ENCODE measurements at places on chromosomes 7 and 10.

DNA sequence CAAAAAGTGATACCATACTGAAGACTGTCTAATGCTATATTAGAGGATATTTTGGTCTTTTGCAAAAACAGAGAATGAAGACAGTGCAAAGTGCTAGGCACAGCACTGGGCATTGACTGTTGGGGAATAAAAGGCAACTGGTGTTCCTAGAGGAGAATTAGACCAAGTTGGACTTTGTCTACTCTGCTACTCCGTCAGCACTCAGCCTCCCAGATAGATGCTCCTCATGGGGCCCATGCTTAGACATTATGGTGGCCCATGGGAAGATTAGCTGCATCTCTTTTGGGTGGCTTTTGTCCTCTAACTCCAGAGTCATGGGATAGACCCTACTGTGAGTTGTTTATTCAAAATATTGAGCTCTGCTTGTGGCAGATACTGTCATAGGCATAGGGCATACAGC is 113.5 kb downstream of the RBM20 start:
- DNase-seq = no peak

DNA sequence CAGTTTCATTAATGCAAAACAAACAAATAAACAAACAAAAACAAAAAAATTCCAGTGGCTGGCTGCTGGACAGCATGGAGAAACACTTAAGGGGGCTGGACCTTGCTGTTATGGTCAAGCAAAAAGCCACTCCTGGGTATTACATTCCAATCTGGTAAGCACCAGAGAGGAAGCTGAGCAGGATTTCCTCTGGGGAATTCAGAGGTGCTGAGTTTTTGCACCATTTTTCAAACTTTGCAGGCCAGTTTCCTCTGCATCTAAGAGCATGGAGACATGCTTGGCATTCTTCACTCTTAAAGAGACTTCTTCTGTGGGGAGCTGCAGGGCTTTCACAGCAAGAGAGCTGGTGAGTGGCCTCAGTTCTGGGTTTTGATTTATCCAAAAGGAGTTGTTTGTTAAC is 84.5 kb downstream of the FZD1 start:
- DNase-seq = peak; percentile 78

GRCh38 chr10:97538411-97538810 is 34.2 kb upstream of the ANKRD2 start:
- DNase-seq = no peak

- DNase-seq = no peak
These were observed 92.2 kb upstream of the ZPBP start for GRCh38 chr7:50185208-50185607.

GRCh38 chr10:36280321-36280741 is 638.2 kb upstream of the FZD8 start:
- DNase-seq = no peak

DNA sequence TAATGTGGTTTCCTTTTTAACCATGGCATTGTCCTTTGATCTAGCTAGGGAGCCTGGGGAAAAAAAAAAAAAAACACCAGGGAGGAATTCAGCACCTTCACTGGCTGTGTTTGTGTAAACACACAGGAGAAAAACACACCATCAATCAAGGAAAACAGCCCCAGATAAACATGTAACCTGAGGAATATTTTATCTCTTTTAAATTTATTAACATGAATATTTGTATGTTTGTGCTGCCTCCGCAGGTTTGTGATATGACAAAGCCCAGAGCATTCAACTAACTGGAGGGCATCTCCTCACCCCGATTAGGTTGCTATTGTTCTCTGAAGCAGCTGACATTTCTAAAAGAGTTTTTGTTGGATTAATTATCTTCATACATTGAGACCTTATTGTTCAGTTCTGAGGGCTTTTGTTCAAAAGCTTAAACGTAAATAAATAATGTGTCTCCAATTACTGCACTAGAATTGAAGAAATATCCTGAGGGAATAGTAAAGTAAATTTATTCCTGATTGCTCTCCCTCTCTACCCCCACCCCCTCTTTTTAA is 89.4 kb upstream of the SEMA3E start:
- DNase-seq = no peak

DNA sequence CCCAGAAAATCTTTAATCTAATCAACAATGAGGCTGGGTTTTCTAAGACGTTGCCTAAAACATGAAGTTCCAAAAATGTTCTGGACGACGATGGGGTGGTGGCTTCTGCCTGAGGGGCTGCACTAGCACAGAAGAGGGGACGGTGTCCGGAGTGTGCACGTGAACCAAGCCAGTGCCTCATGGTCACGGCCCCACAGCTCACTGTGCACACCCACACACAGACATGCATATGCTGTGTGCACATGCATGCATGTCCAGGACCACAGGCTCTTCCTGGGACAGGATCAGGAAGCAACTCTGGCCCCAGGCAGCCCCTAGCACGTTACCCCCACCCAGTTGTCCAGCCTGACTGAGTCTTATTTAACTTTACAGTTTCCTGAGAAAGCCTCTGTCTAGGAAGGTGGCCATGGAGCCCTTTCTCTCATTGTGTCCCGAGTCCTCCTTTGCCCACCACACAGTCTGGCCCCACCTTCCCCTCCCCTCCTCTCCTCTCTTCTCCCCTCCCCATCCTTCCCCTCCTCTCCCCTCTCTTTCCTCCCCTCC is 100.8 kb downstream of the DNAJB6 start:
- DNase-seq = no peak

GRCh38 chr7:139725077-139725476 is 52.7 kb downstream of the HIPK2 start:
- peak; percentile 33 for DNase-seq

GRCh38 chr7:6399351-6399750 is 48.4 kb downstream of the DAGLB start:
- no peak for DNase-seq

DNA sequence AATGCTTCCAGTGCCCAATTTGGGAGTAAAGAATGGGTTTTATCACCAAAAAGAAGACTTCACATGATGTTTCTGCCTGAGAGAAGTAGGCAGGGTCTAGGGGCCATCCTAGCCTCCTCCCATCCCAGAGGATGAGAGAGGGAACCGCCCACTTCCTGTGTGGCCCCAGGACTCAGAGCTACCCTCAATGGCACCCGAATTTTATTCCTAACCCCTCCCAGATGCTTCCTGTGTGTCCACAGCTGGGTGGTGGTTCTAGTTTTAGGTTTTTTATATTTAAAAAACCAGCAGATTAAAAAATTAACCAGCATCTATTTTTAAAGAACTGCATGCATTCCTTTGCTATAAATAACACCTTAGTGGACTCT is 583.5 kb downstream of the PTPRN2 start:
- DNase-seq = no peak

- no peak for DNase-seq
These were observed 67.3 kb upstream of the NPY start for GRCh38 chr7:24216576-24217125.

DNA sequence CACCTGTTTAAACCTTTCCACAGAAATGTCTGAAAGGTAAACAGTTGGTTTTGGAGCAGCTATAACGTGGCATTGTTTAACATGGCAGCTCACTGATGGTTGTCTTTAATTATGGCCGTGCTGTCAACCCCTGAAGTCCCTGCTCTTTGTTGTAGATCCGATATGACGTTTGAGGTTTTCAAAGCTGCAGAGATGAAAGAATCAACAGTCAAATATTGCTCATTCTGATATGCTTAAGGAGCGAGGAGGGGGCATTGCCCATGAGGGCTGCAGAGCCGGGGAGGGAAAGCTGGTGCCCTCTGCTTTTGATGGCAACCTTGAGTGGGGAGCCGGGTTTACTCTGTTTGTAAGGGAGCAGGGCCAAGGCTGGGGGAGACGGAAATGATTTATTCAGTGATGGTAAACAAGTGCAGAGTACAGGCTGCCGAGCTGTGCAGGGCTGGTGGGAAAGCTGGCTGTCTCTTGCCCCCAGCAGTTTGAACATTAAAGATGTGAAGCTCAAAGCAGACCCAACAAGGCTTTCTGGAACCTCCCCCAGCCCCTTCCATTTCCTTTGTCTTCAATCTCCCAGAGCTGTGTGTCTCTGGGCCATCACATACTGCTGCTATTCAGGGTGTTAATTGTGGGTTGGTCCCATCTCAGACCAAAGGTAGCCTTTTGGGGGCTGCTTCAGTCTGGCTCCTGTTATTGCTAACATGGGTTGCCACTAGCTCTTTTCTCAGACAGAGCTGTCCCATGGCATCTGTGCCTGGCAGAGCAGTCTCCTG is 345.5 kb downstream of the LRMDA start:
- DNase-seq = no peak

DNA sequence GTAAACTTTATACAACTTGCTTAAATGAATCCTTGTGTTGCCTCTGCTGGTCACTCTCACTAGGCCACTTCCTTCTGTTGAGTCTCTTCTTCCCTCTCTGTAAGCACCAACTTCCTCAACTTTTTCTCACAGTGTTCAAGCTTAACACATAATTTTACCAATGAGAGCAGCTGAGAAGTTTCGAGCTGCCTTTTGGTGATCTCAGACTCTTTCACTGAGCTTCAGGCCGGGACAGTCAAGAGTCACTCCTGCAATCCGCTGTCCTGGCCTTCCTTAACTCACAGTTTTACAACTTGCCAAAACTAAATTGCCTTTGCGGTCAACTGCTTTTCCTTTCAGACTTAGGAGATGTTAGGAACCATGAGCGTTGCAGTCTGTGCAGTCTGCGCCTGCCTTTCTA is 47.4 kb downstream of the PRPF18 start:
- no peak for DNase-seq

DNA sequence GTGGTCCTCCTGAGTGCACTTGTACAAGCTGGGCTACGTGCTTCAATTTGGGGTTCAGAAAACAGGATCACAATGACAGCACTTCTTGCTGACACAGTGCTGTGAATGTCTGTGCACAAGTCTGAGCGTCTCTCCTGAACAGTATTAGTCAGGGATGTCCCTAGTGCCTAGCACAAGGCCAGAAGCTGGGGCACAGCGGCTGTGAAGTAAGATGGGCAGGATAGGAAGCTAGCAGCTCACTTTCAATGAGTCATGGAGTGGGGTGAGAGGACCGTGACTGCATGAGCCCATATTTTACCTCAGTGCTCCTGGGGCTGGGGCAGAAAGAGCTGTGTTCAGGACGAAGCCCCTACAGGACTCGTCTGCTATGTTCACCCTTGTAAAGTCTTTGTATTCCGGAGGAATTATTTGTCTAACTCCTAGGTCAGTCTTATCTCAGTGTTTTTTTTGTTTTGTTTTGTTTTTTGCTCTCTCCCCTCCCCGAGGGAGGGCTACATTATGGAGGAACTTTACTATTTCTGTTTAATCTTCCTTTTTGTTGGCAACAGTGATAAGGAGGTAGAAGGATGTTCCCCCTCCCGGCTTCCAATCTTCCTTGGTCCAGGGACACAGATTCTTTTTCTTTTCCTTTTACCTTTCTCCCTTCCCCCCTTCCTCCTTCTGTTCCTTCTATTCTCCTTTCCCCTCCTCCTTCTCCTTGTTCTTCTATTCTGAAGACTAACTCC is 2.8 kb upstream of the LRMDA start:
- DNase-seq = peak; percentile 49

- DNase-seq = no peak
These were observed 33.5 kb upstream of the ADAM12 start for GRCh38 chr10:126421756-126422256.

- no peak for DNase-seq
These were observed 8.3 kb upstream of the BCL7B start for GRCh38 chr7:73565675-73566340.

GRCh38 chr7:90592033-90592432 is 4.1 kb upstream of the CDK14 start:
- DNase-seq = peak; percentile 3

DNA sequence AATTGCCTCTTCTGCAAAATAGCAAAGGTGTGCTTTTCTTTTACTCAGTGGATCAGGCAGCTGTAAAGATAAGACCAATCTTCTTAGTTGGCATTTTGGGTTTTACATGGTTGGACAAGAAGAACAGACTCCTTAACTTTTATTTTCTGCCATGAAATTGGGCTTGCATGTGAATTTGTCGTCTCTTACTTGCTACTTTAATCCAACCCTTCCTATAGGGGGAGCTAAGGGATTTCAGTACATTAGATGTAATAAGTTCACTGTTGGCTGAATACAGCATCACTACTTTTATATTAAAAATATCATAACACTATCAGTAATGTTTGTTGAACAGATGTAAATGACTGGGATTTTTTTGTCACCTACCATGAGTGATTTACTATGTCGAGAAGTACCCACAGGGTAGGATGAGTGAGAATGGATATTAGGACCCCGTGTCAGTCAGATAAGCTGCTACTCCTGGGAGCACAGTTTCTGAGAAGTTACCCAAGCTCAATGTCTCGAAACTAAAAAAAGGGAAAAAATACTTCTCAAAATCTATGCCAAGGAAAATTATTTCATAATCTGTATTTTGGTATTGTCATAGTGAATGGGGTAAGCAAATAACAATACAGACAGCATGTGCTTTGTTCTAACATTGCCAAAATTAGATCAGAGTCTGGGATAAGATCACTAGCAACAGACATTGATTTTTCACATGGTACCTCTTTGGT is 127.4 kb upstream of the AGR3 start:
- DNase-seq = peak; percentile 43

GRCh38 chr7:157018328-157018996 is 8.0 kb upstream of the MNX1 start:
- DNase-seq = no peak

- DNase-seq = no peak
These were observed 104.9 kb downstream of the GRK5 start for GRCh38 chr10:119312241-119312640.

GRCh38 chr10:5679606-5680005 is 5.0 kb upstream of the TASOR2 start:
- no peak for DNase-seq

DNA sequence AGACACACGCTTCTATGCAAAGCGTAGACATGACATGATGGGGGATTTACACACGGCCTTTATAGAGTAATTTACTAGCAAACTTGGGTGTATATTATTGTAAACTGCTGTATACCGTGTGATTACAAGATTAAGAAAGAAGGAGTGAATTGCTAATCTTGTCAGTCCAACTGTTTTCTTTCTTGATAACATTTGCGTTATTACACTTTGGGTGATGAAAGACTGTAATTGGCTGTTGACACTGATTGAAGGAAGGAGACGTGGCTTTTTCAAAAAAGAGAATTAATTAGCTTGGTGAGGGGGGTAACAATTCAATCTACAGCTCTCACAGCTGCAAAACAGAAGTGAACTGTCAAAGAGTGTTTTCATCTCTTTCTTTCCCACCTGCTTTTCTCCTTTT is 32.7 kb downstream of the SLC35B4 start:
- no peak for DNase-seq

DNA sequence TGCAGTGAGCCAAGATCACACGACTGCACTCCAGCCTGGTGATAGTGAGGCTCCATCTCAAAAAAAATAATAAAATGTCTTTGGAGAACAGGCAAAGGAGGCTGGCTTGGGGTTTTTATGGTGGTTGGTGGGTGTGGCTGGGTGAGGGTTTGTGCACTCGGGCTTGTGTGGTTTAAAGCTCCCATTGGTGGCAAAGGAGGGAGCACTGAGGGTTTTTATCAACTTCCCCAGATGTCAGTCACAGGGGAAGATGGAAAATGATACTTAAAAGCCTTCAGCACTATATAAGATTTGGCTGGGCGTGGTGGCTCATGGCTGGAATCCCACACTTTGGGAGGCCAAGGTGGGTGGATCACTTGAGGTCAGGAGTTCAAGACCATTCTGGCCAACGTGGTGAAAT is 16.3 kb upstream of the RNF216 start:
- no peak for DNase-seq

- no peak for DNase-seq
These were observed 72.3 kb upstream of the MGMT start for GRCh38 chr10:129394518-129395328.

- no peak for DNase-seq
These were observed 40.4 kb downstream of the WIPI2 start for GRCh38 chr7:5230265-5231067.

All from endothelial cell of umbilical vein (primary cell).